Osteoblast (primary cell): ENCODE measurements at places on chromosomes 7 and 10. TPM values are rescaled to one million over a fixed set of nuclear protein-coding genes. Genes with fewer than 3 reads are reported as not detected.

Gene BET1
- 20.6 and 22.4 TPM in 2 replicates for total RNA-seq

Gene IFIT1
- 19.7 and 34.4 TPM in 2 replicates for total RNA-seq

Gene PNLIPRP3
- total RNA-seq, result 0.59 and 0.72 TPM in 2 replicates

Gene FRMD4A
- 41.3 and 42.4 TPM in 2 replicates for total RNA-seq

Gene PSPH
- total RNA-seq, result 45.4 and 49.9 TPM in 2 replicates

Gene LEP
- total RNA-seq, result under 0.01 and 0.36 TPM in 2 replicates

Gene TMEM26
- total RNA-seq, result 6.5 and 10.3 TPM in 2 replicates

- peak; percentile 90 for DNase-seq
Observed at GRCh38 chr10:117544004-117544701, 1.6 kb downstream of the EMX2 start.

- DNase-seq, result no peak
Observed at GRCh38 chr7:123658023-123658422, 2.4 kb downstream of the LMOD2 start.

GRCh38 chr7:28311670-28312069 is 100.6 kb upstream of the CREB5 start:
- no peak for DNase-seq

GRCh38 chr7:147096629-147097028 is 980.0 kb downstream of the CNTNAP2 start:
- no peak for DNase-seq

DNA sequence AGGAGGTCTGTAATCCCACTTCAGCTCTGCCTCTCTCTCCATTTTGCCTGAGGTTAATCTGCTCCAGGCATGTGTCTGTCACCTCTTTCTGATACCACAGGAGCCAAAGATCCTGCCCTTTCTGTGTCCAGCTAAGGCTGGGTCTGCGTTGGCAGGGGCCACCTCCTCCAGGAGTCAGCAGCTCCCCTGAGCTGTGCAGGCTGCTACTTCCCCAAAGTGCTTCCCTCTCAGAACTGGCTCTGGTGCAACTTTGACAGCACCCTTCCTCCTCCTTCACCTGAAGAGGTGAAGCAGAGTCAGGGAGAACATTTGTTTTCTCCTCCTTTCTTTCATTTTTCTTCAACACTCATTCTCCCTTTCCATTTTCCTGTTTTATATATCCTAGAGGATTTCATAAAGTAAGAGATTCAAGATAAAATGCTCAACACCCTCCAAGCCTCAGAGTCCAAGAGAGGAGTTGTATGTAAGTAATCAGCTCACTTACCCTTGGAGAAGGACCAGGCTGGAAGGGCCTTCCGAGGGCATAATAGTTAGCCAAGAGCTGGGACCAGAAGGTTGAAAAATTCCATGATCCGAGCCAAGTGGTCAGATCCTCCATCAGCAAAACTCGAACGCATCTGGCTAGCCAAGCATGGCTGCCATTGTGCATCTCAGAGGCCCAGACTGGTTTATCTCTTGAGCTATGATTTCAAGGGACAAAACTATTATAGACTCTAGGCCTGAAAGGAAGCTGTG is 257.3 kb downstream of the PTEN start:
- DNase-seq, result no peak

GRCh38 chr10:74238031-74238431 is 87.0 kb downstream of the ADK start:
- no peak for DNase-seq

DNA sequence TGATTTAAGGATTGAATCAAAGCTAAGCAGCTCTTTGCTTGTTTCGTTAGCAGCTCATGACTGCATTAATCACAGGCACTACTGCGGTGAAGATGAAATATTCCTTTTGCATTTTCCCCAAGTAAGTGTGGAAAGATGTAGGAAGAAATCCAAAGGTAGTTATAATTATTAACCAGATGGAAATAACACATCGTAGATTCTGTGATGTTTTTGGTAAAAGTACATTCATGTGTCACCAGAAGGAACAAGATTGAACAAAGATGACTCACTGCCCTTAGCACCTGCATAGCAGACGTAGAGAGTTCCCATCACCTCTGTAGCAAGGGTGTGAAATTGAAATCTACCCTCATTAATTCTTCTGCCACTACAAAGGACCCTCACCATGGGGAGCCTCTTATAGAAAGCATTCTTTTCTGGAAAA is 37.1 kb downstream of the SMURF1 start:
- peak; percentile 27 for DNase-seq

DNA sequence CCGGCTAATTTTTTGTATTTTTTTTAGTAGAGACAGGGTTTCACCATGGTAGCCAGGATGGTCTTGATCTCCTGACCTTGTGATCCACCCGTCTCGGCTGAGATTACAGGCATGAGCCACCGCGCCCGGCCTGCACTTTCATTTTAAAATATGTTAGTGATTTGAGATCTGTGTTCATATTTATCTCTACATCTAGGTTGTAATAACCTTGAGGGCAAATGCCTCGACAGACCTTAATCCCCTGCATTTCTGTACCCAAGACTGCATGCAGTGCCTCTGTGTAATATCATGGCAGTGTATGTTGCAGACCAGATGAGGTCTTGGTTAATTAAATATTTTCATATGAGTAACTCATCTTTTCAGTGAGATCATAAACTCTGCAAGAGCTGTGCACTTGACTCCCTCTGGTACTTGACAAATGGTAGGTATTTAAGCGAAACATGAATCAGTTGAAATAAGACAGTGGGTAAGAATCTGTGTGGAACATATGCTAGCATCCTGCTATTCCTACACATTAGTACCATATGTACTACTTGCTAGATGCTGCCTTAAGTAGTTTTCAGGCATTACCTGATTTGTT is 673.9 kb upstream of the ANKRD30A start:
- DNase-seq, result no peak

DNA sequence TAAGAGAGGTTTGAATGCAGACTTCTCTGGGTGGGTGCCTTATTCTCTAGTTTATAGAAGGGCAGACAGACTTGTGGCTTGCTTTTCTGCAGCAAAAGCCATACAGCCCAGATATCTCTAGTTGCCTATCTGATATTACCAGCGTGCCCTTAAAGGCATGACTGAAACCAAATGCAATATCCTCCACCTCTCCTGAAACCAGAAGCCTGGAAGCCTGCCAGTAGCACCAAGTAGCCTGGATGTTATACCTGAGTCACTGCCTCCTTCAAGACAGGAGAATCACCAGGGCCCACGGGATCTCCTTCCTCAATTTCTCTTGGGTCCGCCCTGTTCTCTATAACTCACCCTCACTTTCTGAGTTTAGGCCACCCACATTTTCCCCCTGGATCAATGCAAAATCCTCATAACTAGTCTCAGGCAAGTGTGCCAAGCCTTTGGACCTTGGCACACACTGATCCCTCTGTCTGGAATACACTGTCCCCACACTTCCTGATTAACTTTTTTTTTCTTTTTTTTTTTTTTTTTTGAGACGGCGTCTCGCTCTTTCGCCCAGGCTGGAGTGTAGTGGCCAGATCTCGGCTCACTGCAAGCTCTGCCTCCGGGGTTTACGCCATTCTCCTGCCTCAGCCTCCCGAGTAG is 638.4 kb downstream of the GALNT17 start:
- no peak for DNase-seq

DNA sequence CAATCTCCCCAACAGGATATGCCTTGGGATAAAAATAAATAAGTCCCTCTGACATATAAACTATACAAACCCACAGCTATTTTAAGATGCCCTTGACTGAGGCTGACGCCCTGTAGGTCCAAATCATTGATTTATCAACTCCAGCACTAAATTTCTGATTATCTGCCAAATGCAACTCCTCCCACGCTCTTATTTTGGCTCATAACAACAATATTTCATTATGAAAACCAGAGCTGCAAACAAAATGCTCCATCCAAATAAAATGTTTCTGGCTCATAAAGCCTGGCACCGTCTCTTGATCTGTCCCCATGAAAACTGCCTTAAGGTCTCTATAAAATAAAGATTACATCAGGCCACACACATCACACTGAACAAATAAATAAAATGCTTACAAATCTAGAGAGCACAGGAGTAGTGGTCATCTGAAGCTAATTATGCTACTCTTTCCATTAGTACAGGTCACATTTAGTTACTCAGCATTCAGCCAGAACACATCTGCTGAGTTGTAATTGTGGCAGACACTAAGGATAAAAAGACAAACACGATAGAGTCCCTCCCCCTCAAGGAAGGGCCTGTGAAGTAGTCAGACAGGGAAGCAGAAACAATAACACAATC is 28.8 kb downstream of the CACUL1 start:
- no peak for DNase-seq

DNA sequence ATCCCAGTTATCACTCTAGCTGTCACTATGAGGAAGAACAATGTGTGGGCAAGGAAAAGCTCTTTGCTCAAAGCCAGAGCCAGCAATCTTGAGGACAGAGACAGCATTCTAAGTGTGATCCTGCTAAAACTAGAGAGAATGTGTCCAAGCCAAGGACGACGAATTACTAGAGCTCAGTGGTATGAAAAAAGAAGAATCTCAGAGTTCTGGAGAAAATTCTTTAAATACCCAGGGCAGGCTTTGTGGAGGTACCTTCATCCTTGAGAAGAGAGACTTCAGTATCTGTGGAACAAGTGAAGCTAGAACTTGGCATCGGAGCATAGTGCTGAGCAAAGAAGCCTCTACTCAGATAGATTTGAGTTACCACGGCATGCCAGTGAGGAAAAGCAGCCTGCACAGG is 209.8 kb downstream of the TRIL start:
- no peak for DNase-seq

DNA sequence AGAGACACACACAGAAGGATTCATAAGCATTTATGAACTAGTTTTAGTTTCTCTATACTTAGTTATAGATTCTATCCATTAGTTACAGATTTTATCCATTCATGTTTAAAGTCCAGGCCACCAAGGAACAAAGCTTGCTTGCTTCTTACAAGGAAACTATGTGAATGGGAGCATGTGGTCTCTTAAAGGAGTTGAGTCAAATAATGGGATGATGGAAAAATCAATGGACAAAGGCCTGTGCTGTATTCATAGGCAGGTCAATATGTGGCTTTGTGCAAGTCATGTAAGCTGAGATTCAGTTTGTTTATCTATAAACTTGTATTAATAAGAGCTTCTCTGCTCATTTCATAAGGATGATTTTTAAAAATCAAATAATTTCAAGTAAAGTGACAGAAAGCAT is 172.8 kb upstream of the CDK1 start:
- DNase-seq, result no peak

DNA sequence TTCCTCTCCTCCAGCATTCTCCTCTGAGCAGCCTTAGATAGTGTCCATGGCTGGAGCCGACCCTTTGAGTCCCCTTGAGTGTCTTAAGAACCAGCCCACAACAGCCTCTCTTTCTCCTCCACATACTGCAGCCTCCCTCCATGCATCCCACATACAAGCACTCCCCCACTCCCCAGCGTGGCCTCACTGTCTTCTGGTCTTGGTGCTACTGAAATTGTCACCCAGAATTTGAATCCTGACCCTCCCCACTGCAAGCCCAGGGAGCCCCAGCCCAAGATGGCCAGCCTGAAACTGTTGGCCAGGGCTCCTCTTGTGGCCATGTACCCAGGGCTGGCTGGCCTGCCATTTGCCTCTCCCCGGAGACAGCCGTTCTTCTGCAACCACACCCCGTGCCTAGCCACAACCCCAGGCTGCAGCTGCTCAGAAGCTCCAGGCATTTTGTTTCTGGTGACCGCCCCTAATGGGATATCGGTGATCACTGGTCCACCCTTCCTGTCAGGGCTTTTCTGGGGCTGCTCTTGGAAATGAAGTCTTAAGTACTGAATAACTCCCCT is 18.8 kb upstream of the SH2D4B start:
- peak; percentile 66 for DNase-seq

DNA sequence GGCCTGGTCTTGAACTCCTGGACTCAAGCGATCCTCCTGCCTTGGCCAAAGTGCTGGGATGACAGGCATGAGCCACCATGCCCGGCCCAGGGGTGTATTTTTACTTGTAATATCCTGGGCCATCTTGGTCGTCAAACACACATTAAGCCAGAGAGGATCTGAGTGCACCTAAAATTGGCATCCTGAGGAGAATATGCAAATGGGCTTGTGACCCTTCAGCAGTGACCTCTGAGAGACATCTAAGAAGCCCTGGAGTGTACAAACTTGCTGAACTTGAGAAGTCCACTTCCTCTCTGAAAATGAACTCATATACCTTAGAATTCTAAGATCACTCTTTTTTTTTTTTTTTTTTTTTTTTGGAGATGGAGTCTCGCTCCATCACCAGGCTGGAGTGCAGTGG is 372.0 kb upstream of the C7orf33 start:
- no peak for DNase-seq

DNA sequence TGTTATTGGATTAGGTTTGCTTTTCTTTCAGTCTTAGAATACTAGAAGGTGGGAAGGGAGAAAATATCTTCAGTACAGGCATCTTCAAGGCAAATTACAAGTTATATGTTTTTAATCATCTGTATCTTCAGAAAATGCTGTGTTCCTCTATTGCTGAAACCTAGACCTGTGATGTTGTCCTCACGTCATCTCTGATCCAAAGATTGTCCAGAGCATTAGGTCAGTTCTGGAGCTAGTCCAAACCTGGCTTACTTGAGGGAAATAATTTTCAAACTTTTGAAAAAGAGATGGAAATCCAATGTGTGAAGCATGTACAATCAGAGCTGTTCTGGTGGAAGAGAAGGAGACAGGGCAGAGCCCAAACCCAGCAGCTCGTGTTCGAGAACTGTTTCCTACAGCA is 217.3 kb downstream of the ZEB1 start:
- DNase-seq, result peak; percentile 49

DNA sequence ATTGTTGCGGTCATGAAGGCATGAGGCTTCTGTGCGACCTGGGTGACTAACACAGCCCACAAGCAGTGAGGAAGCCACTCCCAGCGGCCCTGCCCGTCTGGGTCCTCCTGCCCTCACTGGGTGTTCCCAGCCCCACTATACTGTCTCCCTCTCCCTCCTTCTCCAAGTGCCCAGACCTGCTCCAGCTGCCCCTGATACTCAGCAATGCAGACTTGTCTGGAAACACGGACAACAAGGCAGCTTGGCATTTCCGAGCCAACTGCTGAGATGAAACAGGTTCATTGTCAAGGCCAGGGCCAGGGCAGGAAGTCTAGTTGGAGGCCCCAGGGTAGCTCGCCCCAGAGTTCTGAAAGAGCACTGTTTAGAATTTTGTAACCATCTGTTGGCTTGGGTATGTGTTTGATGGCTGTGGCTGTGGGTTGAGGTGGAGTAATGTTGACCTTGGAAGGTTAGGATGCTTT is 95.7 kb downstream of the RBM20 start:
- no peak for DNase-seq

DNA sequence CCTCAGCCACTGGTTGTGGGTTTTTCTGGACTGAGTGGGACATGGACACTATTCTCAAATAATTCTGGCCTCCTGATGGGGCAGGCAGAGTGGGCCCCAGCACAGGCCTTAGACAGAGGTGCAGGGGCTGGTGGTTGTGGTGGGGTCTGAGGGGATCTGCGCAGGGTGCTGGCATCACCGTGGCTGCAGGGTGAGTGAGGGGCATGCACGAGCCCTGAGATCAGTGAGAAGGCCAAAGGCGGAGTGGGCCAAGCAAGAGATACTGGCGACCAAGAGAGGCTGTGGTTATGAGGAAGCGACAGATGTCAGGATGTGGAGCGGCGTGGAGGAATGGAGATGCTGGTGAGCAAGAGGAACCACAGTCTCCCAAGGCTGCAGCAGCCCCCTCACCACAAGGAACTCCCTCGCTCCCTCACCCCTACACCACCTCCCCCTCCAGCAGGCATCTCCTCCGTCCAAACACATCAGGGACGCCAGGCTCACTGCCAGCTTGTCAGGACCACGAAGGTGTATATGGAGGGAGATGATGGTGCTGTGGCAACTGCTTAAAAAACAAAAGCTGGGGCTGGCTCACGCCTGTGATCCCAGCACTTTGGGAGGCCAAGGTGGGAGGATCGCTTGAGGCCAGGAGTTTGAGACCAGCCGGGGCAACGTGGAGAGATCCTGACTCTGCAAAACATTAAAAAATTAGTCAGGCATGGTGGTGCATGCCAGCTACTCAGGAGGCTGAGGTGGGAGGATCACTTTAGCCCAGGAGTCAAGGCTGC is 9.6 kb downstream of the PRF1 start:
- DNase-seq, result no peak
